Renal cortical epithelial cell (primary cell): ENCODE measurements at places on chromosomes 7 and 10. TPM values are rescaled to one million over a fixed set of nuclear protein-coding genes. Genes with fewer than 3 reads are reported as not detected.

- no peak for DNase-seq
These were observed 12.9 kb upstream of the SORBS1 start for GRCh38 chr10:95573964-95574604.

The EN2 gene
- total RNA-seq, result 0.05 TPM in 1 of 2 replicates, not detected in the other

The TMEM229A gene
- not detected in 2 replicates for total RNA-seq

- DNase-seq, result peak; percentile 85
These were observed 6.5 kb downstream of the HIPK2 start for GRCh38 chr7:139771001-139771956.

DNA sequence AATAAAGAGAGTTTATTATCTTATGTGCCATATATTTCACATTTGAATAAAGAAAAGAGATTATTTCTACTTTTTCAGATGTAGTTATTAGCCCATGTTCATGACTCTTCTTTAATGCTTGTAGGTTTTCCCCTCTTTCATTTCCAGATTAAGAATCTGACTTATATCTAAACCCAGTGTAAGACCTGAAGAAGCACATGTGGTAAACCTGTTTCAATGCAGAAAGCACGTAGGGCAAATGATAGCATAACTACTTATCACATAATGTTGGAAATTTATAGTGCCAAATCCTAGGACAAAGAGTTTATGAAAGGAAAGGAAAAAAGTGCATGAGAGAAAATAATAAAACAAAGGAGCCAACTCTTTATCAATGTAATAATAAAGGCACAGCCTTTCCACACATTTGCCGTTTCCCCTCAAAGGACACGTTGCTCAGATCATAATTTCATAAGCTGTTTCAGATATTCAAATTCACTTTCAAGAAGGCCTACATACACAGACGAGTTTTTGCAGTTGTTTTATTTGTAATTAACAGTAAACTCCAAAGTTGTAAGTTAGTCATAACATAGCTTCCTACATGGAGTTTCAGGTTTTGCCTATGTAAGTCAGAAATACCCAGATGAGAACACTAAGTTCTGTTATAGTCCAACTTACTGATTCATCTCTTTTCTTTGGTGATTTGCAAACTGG, 88.8 kb upstream of the MDFIC start:
- no peak for DNase-seq

- DNase-seq, result no peak
These were observed 37.0 kb downstream of the HTR5A start for GRCh38 chr7:155107126-155107525.

The ASB10 gene
- not detected in 2 replicates for total RNA-seq

DNA sequence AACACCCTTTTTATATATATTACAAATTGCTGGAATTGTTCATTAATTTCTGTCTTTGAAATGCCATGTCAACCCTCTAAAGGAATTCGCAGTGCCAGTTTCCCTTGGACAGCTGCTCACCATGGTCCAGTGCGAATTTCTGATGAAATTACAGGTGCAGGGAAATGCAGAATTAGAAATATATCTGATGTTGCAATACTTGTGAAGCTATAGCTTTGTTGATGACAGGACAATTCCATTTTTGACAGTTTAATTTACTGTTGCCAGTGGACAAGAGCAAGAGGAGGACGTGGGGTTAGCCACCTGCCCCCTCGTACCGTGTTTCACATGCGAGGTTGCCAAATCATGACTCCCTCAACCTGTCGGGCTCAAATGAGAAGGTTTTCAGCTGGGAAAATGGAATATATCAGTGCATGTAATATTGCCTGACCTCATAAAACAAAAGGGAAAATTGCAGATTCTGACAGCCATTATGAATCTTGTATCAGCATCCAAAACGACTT, 140.6 kb downstream of the MGMT start:
- DNase-seq, result no peak

- DNase-seq, result peak; percentile 99
These were observed 217.8 kb upstream of the SEMA3A start for GRCh38 chr7:84412161-84412969.

- peak; percentile 79 for DNase-seq
These were observed at the start of gene SOSTDC1 for GRCh38 chr7:16465469-16466361. TSS of gene SOSTDC1 (minus strand) at chr7:16465738. CDS start at chr7:16465668, 70 bp downstream.

GRCh38 chr10:8640878-8641277, 586.4 kb downstream of the GATA3 start:
- DNase-seq, result no peak

The EPHA1 gene
- 4.8 and 13.7 TPM in 2 replicates for total RNA-seq

GRCh38 chr7:36090976-36091873, 61.8 kb upstream of the EEPD1 start:
- DNase-seq, result no peak

DNA sequence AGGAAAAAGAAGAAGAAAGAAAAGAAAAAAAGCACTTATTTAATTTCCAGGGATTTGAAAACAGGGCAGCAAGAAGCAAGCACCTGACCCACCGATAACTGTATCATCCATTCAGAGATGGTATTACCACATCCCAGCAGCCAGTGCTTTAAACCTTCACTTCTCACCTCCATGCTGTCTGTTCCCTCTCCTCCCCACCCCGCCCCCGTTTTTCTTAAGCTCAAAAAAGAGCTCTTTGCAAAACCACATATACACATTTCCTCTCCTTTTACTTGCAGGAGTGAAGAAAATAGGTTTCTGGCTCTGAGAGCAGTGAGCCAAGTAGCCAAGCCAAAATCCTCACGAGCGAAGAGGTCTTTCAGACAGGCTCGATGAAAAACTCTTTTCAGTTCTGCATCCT, 2.2 kb downstream of the STOX1 start:
- DNase-seq, result no peak

- DNase-seq, result no peak
These were observed 1.3 kb downstream of the FGFR2 start for GRCh38 chr10:121596689-121597503.

The SORCS3 gene
- 0.70 and 1.4 TPM in 2 replicates for total RNA-seq

The AKR1C2 gene
- 1.9 and 6.5 TPM in 2 replicates for total RNA-seq

- DNase-seq, result peak; percentile 44
These were observed 127.0 kb upstream of the JCAD start for GRCh38 chr10:30186371-30186875.

The WAPL gene
- 53.1 and 72.5 TPM in 2 replicates for total RNA-seq
